ENCODE measurements at places on chromosomes 12 and 14. TPM values are rescaled to one million over a fixed set of nuclear protein-coding genes. Genes with fewer than 3 reads are reported as not detected.

- no peak for DNase-seq
Measured at GRCh38 chr12:54689984-54690383, 41.8 kb upstream of the DCD start.

DNA sequence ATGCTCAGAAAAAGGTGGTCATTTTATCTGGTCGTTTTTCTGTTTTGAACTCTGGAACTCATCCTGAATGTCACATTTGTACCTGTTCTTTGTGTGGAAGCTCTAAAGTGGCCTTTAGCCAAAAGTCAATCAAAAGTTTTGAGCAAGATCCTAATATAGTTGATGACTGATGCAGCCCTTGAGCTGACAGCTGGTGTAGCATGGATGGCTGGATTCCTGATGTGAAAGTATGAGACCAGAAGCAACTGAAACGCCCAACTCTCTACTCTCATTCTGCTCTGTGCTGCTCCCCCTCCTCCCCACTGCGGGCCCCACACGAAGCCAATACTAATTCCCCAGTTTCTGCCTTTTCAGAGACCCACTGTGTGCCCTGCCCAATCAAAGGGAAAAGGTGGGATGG lies 10.3 kb upstream of the MYH7 start:
- DNase-seq, result no peak

DNA sequence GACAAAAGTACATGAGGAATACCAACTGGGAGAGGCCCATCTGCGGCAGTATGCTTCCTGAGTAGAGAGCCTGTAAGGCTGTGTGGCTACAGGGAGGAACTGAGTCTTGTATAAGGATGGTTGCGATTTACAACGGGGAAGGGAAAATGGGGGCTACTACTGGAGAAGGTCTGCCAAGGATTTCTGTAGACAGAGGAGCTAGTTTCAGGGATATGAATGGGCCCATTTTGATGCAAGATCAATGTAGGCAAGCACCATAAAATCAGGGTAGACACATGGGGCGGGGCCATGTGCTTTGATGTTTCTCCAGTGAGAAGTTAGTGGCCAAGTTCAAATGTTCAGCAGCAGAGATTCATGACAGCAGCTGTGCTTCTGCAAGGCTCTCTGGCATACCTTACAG lies 149.4 kb downstream of the GPR65 start:
- DNase-seq, result no peak

GRCh38 chr14:100297320-100298300 lies 8.6 kb downstream of the SLC25A29 start:
- no peak for DNase-seq

The OVCH1 gene
- total RNA-seq, result not detected

GRCh38 chr14:27013678-27014077 lies 415.8 kb upstream of the NOVA1 start:
- DNase-seq, result no peak

DNA sequence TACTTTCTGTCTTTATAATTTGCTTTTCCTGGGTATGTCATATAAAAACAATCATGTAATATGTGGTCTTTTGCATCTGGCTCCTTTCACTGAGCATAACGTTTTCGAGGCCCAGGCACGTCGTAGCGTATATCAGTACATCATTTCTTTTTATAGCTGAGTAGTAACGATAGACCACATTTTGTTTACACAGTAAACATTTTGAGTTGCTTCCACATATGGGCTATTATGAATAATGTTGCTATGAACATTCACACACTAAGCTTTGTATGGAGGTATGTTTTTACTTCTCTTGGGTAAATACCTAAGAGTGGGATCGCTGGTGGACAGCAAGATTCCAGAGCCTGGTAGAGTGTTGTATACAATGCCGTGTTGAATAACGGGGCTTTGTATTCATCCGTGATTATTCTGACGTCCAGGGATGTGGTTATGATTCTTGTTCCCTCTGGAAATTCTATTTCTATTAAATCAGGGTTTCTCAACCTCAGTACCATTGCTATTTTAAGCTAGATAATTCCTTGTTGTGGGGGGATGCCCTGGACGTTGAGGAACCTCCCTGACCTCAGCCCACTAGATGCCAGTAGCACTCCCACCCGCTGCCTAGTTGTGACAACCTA lies 38.9 kb upstream of the CIT start:
- DNase-seq, result no peak
